ENCODE measurements at places on chromosomes 3 and 15.
A peak's percentile ranks its signal among the peaks of the same experiment; 100 is the strongest.

DNA sequence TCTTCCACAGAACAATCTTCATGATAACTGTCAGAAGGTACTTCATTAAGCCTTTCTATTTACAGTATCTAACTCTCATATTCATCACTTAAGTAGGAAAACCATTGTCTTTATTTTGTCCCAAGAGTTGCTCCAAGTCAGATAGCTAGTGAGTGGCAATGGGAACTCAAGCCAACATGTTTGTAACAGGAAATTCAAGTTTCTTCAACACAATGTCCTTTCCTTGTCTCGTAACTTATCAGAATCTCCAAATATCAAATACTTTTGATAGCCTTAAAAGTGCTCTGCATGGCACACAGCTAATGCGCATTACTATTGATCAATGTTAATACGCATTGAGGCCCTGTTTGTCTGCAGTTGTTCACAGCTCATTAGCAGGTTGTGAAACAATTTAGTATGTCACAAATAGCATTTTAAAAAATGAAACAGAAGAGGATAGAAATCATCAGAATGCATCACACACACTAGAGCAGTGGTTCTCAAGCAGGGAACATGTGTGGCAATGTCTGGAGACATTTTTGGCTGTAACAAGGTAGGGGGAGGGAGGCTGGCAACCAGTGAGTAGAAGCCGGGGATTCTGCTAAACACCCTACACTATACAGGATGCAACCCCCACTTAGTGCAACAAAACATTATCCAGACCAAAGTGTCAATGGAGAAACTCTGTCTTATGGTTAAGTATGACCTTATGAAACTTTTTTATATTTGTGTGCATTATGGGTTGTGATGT, 27.5 kb downstream of the BTLA start:
- no peak overlapping the region for H3K4me3 ChIP-seq
- DNase-seq: no peak
- H3K4me1 ChIP-seq: peaks cover 40% of the 10 kb centered on the region
- H3K27me3 ChIP-seq: no peaks in the 10 kb centered on the region
- no peaks in the 10 kb centered on the region for H3K36me3 ChIP-seq
- no peak overlapping the region for H3K27ac ChIP-seq

- H3K36me3 ChIP-seq: no peaks in the 10 kb centered on the region
- H3K27ac ChIP-seq: no peak overlapping the region
- H3K4me1 ChIP-seq: peaks cover 5% of the 10 kb centered on the region
- H3K4me3 ChIP-seq: no peak overlapping the region
- H3K27me3 ChIP-seq: no peaks in the 10 kb centered on the region
- no peak for DNase-seq
Measured at GRCh38 chr15:100680726-100681125, 78.3 kb downstream of the ASB7 start.

DNA sequence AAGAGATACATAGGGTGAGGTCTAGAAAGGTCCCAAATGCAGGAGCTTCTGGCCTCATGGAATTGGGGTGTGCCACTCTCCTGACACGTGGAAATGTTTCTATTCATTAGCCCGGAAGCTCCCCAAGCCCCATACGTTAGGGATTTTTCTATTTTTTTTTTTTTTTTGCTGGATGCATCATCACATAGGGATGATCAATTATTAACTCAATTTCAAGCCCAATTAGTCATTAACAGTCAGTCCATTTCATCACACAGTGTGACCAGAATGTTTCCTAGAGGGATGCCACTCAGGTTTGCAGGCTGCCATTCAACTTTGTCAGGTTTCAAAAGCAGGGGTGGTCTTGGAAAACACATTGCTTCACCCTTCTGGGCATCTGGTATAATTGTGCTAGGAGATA, 40.7 kb upstream of the MKRN3 start:
- no peaks in the 10 kb centered on the region for H3K4me1 ChIP-seq
- no peak for DNase-seq
- H3K36me3 ChIP-seq: no peaks in the 10 kb centered on the region
- H3K4me3 ChIP-seq: no peak overlapping the region
- H3K27ac ChIP-seq: no peak overlapping the region
- H3K27me3 ChIP-seq: no peaks in the 10 kb centered on the region

DNA sequence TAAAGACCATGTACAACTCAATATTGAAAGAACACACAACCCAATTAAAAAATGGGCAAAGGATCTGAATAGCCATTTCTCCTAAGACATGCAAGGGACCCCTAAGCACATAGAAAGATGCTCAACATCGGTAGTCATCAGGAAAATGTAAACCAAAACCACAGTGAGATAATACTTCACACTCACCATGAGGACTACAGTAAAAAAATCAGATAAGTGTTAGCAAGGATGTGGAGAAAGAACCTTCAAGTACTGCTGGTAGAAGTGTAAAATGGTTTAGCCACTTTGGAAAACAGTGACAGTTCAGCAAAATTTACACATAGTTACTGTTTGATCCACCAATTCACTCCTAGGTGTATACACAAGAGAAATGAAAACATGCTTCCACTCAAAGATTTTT, 30.1 kb upstream of the XIRP1 start:
- no peak for DNase-seq
- no peak overlapping the region for H3K27ac ChIP-seq
- H3K4me3 ChIP-seq: no peak overlapping the region
- peaks cover 30% of the 10 kb centered on the region for H3K4me1 ChIP-seq
- no peaks in the 10 kb centered on the region for H3K36me3 ChIP-seq

DNA sequence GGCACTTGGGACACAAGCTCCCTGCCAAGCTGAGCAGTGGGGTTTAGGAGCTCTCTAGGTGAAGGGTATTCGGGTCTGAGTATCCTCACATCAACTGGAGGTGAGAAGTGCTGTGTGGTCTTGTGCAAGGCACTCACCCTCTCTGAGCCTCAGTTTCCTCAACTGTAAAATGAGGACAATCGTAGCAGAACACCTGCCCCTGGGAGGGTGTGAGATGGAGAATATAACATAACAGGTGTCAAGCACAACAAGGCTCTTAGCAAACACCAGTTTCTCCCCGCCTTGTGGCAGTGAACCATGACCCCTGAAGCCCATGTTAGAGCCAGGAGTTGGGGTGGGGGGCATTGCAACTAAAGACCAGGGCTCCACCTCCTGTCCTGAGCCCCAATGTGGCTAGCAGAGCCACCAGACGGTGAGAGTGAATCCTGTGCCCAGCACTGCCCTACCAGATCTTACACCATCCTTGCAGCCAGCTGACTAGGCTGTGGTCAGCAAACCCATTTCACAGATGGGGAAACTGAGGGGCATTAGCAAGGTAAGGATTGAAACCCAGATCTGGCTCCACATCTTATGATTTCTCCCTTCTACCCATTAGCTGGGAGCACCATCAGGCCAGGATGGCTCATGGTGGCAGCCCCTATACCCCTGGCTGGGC, 2.6 kb upstream of the PLXND1 start:
- DNase-seq: no peak
- no peaks in the 10 kb centered on the region for H3K27me3 ChIP-seq
- H3K36me3 ChIP-seq: no peaks in the 10 kb centered on the region
- no peak overlapping the region for H3K27ac ChIP-seq

- DNase-seq: no peak
- H3K27me3 ChIP-seq: no peaks in the 10 kb centered on the region
- no peak overlapping the region for H3K4me3 ChIP-seq
- H3K4me1 ChIP-seq: no peaks in the 10 kb centered on the region
Measured at GRCh38 chr3:113812854-113813253, 25.7 kb upstream of the GRAMD1C start.

DNA sequence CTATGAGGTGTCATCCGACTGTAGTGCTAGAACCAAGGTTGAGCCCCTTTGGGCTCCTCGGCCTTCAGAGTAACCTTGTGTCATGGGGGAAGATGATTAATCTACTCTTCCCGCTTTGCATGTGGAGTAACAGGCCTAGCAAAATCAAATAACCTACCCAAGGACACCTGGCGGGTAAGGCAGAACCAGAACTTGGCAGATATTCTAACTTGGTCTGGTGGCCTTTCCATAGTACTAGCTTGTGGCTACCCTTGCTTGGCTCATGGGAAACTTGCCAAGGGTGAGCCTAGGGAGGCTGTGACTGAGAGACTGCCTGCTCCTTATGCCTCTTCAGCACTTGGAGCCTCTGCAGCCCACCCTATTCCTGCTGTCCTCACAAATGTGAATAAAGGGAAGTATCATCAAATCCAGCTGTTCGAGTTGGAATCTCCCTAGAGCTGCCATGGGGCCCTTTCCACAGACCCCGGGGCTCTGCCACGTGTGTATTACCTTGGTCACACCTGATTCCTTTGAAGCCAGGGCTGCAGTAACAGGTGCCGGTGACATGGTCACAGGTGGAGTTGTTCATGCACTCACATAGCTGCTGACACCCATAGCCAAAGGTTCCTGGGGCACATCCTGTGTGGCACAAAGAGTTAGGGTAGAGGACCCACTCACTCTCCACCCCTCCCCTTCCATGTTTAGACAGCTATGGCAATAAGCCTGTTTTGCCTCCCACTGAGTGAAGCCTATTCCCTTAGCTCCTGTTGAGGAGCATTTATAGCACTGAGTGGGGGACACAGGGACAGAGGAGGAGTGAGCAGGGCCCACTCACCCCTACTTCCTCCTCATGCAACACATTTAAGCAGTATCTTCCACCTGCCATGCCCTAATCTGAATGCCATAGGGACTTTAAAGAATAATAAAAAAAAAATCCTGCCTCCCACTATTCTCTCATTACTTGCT, 46.0 kb downstream of the RAB11A start:
- H3K27ac ChIP-seq: no peak overlapping the region
- H3K4me1 ChIP-seq: no peaks in the 10 kb centered on the region
- no peaks in the 10 kb centered on the region for H3K36me3 ChIP-seq
- H3K27me3 ChIP-seq: no peaks in the 10 kb centered on the region

GRCh38 chr15:89781891-89782618, 5.9 kb downstream of the MESP2 start:
- peaks cover 4% of the 10 kb centered on the region for H3K36me3 ChIP-seq
- no peak overlapping the region for H3K4me3 ChIP-seq

- H3K4me3 ChIP-seq: no peak overlapping the region
- no peaks in the 10 kb centered on the region for H3K36me3 ChIP-seq
- H3K4me1 ChIP-seq: no peaks in the 10 kb centered on the region
- H3K27ac ChIP-seq: no peak overlapping the region
Measured at GRCh38 chr3:65331730-65332129, 643.9 kb upstream of the ADAMTS9 start.

DNA sequence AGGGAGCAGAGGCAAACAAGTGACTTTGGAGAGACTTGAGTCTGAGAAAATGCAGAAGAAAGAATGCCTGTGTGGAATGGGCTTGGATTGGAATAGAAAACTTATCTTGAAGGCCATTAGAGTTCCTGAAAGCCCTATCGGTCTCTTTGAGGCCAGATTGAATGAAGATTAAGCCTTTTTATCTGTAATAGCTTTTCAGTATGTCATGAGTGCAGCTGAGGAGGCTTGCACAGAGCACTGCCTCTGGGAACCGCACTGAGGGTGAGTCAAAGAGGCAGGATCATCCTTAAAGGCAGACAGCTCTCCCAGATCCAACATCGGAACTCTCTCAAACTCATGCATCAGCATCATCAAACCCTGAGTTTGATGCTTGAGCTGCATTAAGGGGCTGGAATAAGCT, 515.2 kb downstream of the NTRK3 start:
- H3K4me1 ChIP-seq: no peaks in the 10 kb centered on the region
- H3K27ac ChIP-seq: no peak overlapping the region
- no peak overlapping the region for H3K4me3 ChIP-seq
- no peaks in the 10 kb centered on the region for H3K36me3 ChIP-seq
- no peak for DNase-seq
- H3K27me3 ChIP-seq: no peaks in the 10 kb centered on the region

DNA sequence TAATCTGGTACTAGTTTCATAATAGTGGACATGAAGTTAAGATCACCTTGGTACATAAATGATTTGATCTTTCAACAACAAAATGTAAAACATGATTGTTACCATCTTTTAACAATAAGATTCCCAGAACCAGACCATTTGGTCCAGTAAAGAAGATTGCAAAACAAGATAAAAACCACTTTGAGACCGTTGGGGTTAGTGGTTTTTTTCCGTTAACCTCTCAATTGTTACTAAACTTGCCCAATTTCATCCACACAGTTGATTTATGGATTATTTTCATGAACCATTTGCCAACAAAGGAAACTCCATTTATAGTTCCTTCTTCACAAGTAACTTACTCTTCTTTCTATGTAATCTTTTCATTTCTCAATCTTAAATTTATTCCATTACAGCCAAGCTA, 53.8 kb downstream of the ATP8B4 start:
- DNase-seq: peak; percentile 44
- H3K27me3 ChIP-seq: no peaks in the 10 kb centered on the region
- H3K27ac ChIP-seq: peak overlapping the region; percentile 96
- H3K36me3 ChIP-seq: peaks cover 2% of the 10 kb centered on the region

- DNase-seq: no peak
- H3K27ac ChIP-seq: no peak overlapping the region
- no peaks in the 10 kb centered on the region for H3K36me3 ChIP-seq
Measured at GRCh38 chr3:189172668-189173419, 1.1 kb downstream of the TPRG1 start.

DNA sequence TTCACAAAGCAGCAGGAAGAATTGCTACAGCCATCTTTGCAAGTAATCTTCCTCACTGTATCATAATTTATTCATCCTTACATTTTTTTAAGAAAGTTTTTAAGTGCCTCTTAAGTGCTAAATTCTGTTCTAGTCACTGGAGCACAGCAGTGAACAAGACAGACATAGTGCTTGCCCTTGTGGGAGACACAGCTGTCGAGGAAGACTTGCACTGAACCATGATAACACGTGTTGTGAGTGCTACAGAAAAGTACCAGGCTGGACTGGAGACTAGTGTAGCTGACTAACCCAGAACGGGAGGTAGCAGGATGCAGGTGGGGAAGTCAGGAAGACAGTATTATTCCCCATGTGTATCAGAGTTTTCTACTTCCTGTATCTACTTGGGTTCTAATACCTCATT, 300.6 kb downstream of the TBL1XR1 start:
- no peak overlapping the region for H3K4me3 ChIP-seq
- H3K36me3 ChIP-seq: no peaks in the 10 kb centered on the region

GRCh38 chr3:16439163-16439847, 74.2 kb downstream of the RFTN1 start:
- H3K27ac ChIP-seq: no peak overlapping the region
- H3K4me3 ChIP-seq: no peak overlapping the region
- no peak for DNase-seq
- H3K4me1 ChIP-seq: peaks cover 12% of the 10 kb centered on the region

DNA sequence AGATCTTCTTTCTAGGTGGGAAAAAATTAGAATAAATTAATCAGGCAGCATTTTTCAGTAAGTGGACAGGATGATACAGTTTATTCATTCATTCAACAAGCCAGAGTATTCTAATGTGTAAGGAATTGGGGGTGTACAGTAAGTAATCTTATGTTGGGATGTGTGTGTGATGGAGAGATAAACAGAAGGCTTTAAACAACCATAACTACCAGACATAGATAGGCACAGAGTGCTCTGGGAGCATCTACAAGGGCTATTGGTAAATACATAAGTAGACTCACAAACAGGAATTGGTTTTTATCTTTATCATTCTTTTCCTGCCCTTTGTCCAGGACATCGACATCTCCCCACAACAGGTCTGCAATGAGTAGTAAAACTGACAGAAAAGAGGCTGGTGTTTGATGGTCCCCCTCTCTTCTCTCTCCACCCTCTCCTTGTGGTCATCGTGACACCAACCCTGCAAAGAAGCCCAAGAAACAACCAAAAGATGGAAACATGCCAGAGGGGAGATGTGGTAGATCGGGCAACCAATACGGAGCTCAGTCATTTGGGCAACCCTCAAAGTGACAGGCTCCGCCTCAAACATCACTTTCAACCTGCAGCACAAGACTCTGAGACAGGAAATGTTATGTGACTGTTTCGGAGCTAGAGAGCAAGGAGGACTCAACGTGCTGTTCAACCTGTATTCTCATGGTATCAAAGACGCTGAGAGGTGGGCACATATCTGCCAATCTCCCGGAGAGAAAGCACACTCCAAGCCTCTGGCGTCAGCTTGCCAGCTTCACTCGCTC, 28.7 kb upstream of the B3GNT5 start:
- no peaks in the 10 kb centered on the region for H3K27me3 ChIP-seq
- peak; percentile 79 for DNase-seq
- peaks cover 10% of the 10 kb centered on the region for H3K4me1 ChIP-seq
- H3K4me3 ChIP-seq: no peak overlapping the region
